Aorta (tissue), 5 donors: ENCODE measurements at places on chromosomes 13 and 19. TPM values are rescaled to one million over a fixed set of nuclear protein-coding genes. Genes with fewer than 3 reads are reported as not detected.

DNA sequence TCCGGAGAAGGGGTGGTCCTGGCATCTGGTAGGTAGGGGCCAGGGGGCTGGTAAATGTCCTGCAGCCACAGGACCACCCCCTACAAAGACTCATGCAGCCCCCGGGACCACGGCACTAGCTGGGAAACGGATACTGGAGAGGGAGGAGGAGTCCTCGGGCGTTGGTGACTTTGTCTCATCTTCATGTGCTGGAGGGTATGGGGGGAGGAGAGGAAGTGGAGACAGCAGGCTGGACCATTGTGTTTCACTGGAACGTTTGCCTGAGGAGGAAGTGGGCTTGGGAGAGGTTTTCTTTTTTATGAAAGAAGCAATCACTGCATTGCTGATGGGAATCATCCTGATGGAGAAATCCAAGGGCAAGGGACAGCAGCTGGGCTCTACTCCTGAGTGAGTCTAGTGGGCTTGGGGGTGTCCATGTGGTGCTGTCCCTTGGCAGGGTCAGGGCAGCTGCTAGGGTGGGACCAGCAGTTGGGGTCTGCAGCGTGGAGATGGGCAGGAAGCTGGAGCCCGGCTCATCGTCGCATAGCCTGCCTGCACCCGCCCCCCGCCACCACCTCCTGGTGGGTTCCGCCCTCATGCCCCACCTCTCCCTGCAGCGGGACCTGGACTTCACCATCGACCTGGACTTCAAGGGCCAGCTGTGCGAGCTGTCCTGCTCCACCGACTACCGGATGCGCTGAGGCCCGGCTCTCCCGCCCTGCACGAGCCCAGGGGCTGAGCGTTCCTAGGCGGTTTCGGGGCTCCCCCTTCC is 1.7 kb upstream of the ADM5 start:
- DNase-seq: no peak

DNA sequence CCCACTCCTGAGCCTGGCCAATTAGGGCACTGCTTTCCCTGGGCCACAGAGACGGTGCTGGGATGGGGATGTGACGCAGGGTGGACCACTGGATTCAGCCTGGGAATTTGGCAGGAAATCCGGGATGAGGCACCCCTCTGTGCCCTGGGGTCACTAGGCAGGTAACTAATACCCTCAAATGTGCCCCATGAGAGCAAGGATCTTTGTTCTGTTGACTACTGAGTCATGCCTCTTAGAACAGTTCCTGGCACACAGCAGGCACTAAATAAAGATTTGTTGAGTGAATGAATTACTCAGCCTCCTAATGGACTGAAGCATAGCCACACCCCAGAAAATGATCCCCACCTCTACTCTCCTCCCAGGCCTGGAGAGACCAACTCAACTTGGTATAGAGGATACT is 15.9 kb downstream of the OPA3 start:
- no peak for DNase-seq

DNA sequence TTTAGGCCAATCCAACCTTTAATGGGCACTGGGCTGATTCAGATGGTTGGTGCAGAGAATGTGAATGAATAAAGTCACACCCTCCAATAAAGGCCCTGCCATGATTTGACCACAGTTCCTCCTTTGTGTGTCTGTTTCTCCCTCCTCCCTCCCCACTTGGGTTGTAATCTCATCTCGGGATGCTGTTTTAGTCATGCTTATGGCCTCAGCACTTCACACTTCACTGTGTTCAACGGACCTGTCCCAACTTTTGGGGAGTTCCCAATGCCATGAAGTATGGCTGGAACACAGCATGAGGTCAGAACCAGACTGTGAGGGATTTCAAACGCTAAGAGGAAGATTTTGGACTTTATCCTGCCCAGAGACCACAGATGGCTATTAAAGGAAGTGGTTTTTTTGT is 5.6 kb upstream of the RAB8A start:
- no peak for DNase-seq

Gene BBC3
- 8.0 TPM for total RNA-seq
